Activated CD8-positive, alpha-beta memory T cell treated with anti-CD3 and anti-CD28 coated beads, Interleukin-2, amount 10 ng/mL, durations not matched to agents 7 days and 5 days (primary cell): ENCODE measurements at places on chromosomes 13 and 19. TPM values are rescaled to one million over a fixed set of nuclear protein-coding genes. Genes with fewer than 3 reads are reported as not detected.

CD70 gene
- 184 TPM for total RNA-seq

ATP1A3 gene
- 3.4 TPM for total RNA-seq

DNA sequence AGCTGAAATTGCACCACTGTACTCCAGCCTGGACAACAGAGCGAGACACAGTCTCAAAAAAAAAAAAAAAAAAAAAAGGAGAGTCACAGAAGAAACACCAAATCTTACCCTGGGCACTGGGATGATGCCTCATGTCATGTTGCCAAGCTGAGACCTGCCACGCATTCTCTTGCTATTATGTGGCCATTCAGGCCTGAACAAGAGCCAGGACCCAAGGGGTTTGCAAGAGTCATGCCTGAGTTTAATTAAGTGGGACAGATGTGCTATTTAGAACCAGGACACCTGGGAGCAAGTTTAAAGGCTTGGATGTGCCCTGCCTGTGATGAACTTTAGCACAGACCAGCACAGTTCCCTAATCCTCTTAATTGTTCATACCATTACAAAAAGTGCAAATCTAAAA lies 9.8 kb downstream of the PNMA8A start:
- H3K27me3 ChIP-seq, result peaks cover 33% of the 10 kb centered on the region
- H3K4me1 ChIP-seq, result peaks cover 4% of the 10 kb centered on the region
- H3K27ac ChIP-seq, result no peak overlapping the region
- no peaks in the 10 kb centered on the region for H3K36me3 ChIP-seq
- H3K4me3 ChIP-seq, result no peak overlapping the region

- H3K36me3 ChIP-seq, result no peaks in the 10 kb centered on the region
- H3K27me3 ChIP-seq, result no peaks in the 10 kb centered on the region
These were observed 81.8 kb upstream of the RUBCNL start for GRCh38 chr13:46468570-46469463.
